GM12864 (cell line): ENCODE measurements at places on chromosomes 2 and 18.

- DNase-seq, result no peak
Observed at GRCh38 chr18:22423878-22424564, 6.3 kb upstream of the CTAGE1 start.

GRCh38 chr2:231612109-231612455 is 19.4 kb downstream of the TEX44 start:
- DNase-seq, result no peak

- no peak for DNase-seq
Observed at GRCh38 chr2:66387016-66387753, 47.7 kb upstream of the MEIS1 start.

- no peak for DNase-seq
Observed at GRCh38 chr18:31302991-31303390, 15.0 kb upstream of the DSG1 start.

GRCh38 chr2:234422981-234423431 is 73.9 kb downstream of the ARL4C start:
- no peak for DNase-seq

DNA sequence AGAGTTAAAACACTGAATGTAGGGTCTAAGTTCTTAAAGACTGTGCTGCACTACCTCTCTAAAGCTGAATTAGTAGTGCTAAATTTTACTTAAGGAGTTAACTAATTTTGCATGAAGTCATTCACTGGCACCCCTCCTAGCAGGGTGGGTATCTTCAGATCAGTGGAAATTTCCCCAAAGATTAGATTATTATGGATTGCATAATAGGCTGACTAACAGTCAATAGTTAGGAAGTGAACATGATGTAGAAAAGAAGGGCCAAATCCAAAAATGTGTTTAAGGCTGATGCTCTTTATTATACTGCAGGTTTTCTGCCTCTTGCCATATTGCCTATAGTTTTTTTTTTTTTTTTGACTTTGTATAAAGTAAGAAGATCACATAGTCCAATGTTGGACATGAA is 5.2 kb downstream of the ZNF638 start:
- no peak for DNase-seq

- DNase-seq, result no peak
Observed at GRCh38 chr2:101112772-101113157, 38.4 kb downstream of the TBC1D8 start.

DNA sequence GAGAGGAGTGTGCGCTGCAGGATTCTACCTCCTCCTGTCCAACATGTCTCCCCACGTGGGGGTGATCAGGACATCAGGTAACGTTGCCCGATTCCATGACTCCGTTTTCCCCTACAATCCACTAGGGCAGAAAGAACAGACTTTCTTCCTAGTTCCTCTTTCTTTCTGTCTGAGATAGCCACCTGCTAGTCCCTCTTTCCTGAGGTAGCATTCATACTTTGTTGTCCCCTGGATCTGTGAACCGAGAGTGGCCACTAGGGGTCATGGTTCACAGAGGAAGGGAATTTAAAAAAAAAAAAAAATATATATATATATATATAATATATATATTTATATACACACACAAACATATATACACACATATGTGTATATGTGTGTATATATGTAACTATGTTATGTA is 210.0 kb upstream of the ZNF521 start:
- no peak for DNase-seq

DNA sequence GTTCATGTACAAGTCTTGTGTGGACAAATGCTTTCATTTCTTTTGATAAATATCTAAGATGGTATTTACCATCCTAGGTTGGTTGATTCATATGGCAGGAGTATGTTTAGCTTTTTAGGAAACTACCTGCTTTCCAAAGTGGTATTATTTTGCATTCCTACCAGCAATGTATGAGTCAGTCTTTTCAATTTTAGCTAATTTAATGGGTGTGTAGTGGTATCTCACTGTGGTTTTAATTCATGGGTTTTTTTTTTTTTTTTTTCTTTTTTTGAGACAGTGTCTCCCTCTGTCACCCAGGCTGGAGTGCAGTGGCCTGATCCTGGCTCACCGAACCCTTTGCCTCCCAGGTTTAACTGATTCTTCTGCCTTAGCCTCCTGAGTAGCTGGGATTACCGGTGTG is 4.2 kb downstream of the ZNF512 start:
- DNase-seq, result no peak

DNA sequence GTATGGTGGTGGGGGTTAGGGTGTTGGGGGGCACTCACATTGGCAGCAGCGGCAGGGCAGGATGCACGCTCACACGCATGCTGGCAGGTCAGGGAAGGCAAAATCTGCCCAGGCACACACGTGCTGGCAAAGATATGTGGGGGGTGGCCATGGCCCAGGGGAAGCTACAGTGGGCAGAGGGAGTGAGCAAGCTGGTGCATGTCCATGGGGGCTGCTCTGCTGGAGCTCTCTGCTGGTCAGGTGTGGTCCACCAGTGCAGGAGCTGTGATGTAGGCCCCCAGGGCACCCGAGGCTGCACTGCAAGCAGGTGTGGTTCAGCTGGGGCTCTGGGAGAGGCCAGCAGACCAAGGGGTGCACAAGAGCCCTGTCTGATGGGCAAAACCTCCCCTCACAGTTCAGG is 491.5 kb upstream of the TNP1 start:
- DNase-seq, result no peak

- DNase-seq, result no peak
Observed at GRCh38 chr2:124919296-124919695, 894.2 kb downstream of the CNTNAP5 start.

DNA sequence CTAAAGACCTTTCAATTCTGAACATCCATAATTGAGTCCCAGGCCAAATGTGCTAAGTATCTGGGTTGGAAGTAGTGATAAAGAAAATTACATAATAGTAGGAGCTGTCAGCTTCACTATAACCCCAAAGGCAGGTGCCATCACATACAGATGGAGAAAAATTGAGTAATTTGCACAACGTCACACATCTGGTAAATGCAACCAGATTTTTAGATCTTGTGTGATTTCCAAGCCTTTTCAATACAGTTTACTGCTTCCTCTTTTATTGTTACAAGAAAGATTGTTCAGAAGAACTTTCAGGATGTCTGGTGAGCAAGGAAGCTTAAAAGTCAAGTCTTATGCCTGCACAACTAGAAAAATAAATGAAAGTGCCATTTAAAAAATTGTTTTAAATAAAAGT is 62.3 kb downstream of the UBE2E3 start:
- DNase-seq, result no peak

- DNase-seq, result no peak
Observed at GRCh38 chr2:102193074-102193473, 6.3 kb downstream of the IL1RL2 start.

DNA sequence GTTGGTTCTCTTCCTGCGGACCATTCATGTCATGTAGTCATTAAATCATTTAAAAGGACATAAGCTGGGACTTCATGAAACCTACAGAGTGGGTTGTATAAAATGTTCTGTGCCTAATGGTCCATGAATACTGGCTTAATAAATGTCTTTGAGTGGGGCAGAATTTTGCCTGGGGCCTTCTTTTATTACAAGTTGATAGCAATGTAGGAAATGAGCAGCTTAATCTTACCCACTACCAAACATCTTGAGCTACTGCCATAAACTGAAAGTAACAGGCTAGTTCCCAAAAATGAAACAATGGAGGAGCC is 130.9 kb downstream of the TMEM17 start:
- no peak for DNase-seq

GRCh38 chr2:114237331-114237730 is 205.1 kb upstream of the DPP10 start:
- DNase-seq, result no peak

GRCh38 chr2:239312081-239312511 is 88.7 kb downstream of the HDAC4 start:
- no peak for DNase-seq

DNA sequence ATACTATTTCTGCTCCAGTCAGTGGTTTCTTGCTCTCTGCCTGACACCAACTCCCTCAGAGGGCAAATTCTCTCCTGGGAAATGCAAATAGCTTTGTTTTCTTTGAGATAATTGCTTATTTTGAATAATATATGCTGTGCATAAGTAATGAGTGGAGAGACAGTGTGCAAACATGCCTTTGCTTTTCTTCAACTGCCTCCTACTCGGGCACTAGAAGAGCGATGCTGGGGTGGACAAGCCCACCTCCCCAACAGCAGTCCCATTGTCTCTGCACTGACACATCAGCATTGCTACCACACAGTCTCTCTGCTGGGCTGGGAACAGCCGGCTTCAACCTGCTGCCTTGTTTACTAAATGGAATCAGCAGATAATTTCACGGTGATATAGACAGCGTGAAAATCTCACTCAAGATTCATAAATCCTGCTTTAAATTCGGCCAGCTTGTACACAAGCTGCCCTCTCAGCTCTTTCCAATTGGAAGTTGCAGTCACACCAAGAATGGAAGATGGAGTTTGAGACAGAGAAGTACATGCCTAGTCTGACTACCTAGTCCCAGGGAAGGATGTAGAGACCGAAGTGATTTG is 694.5 kb downstream of the TDRD15 start:
- no peak for DNase-seq

DNA sequence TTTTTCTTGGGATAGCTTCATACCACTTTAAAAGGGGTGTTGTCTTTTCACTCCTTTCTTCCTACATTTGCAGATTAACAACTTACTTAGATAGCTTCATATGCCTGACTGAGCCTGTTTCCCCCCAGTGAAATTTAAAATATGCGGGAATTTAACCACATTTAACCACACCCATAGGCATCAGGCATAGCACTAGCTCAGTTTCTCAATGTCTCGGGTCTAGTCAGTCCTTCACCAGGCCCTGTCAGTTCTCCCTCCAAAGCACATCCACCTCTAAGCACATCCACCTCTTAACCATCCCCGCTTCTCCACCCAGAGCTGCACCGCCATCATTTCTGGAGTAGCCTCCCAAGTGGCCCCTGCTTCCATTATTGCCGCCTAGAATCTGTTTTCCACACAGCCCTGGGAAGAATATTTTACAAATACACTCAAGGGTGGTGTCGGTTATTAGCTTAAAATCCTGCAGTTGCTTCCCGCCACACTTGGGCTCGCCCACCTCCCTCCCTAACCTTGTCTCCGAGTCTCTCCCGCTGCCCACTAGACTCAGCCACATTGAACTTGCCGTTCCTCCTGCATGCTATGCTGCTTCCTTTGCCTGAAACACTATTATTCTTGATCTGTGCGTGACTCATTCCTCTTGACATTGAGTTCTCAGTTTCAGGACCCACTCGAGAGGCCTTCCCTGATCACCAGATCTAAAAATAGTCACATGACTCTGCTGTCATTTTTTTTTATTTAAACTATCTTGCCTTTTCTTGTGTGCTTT is 68.3 kb downstream of the SPTBN1 start:
- DNase-seq, result no peak

DNA sequence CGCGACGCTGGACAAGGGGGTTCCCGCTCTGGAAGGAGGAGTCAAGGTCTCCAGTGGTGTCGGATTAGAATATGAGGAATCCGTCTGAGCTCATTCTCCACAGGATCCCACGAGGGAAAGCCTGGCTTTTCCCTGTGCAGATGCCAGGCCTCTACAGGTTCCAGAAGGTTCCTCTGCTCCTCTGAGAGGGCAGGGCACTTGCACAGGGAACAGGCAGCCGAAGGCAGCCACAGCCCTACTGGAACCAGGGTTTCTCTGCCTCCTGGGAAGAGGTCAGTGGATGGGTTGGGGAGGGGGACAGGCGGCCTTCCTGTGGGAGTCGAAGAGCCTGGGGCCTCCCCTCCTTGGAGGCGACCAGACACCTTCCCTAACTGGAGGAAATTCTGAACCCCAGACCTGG is 1.7 kb upstream of the AQP12A start:
- no peak for DNase-seq

GRCh38 chr2:158699323-158699722 is 95.8 kb upstream of the DAPL1 start:
- DNase-seq, result no peak

DNA sequence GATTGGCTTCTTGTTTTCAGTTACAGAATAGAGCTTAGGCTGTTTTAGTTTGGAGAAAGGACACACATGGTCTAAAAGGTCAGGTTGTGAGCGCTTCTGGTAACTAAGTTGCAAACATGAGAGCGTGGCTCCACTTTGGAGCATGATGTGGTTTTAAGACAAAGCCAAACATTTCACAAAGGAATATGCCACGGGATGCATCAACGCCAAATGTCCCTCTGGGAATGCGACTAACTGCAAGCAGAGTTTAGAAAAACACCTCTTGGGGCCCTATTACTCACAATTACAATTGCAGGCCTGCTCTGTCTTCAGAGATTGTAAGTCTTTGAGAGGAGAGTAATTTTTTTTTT is 25.4 kb downstream of the MYO7B start:
- DNase-seq, result no peak

DNA sequence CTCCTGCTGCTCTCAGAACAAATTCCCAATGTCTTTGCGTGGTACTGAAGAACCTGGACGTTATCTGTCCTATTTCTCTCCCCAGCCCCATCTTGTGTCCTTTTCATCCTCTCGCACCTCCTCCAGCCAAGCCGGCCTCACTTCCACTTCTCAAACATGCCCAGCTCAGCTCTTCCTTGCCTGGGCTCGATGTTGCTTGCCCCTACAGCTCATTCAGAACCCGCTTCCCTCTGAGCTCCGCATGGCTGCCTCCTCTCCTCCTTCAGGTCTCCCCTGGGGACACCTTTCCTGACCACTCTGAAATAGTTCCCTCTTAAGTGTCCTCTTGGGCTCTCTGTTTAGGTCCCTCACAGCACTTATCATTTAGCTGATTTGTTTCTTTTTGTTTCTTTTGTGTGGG is 6.7 kb upstream of the SMARCAL1 start:
- no peak for DNase-seq

DNA sequence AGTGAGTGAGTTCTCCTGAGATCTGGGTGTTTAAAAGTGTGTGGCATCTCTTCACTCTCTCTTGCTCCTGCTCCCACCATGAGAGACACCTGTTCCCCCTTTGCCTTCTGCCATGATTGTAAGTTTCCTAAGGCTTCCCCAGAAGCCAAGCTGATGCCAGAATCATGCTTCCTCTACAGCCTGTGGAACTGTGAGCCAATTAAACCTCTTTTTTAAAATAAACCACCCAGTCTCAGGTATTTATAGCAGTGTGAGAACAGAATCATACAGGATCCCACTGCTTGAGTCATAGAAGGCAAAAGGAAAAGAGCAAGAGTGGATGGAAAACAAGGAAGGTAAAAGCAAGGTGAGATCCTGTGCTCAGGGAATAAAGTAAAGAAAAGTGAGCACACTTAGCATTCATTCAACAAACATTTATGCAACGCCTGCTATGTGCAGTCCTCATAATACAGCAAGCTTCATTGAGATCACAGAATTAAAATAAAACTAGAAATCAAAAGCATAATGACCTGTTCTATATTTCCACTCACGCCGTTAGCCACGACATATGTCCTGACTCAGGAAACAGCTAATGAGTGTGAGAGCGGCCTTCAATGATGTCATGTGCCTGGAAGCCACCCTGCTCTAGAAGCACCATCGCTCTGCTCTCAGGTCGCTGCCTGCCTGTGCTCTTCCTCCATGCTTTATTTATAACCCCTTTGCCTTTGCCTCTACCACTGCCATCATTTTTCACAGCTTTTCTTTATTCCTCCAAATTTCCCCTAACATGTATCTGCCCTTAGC is 11.3 kb upstream of the COPS8 start:
- no peak for DNase-seq

DNA sequence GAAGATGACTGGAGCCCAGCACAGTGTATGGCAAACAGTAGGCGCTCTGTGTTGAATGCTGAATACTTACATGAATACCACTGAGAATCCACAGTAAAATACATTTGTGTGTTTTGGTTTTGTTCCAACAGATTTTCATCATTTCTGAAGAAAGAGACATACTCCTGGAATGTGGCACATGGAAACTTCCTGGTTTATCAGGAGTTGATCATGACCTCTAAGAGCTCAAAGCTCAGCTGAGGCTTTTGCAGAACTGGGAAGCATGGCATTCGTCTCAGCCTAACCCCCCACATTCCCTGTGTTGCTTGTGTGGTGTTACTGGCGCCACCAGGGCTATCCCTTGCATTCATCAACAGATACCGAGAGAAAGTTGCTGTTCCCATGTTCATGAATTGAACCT is 316.9 kb upstream of the REV1 start:
- no peak for DNase-seq
